Karpas-422 (cell line): ENCODE measurements at places on chromosomes 4 and X.

DNA sequence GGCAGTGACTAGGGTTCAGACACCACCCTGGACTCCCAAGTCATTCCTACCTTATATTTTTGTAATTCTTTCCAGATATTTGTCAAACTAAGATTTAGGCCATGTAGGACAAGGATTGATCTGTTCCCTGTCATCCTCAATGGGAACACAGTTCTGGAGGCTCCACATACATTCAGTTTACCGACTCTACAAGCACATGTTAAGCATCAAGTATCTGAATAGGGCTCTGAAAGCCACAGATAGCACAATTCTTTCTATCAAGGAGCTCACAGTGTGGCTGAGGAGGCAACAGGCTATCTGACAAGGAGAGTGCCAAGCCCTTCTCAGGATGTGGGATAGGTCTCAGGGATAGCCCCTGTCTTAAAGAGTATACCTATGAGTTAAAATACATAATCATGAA is 37.0 kb upstream of the CXCL8 start:
- no peak for DNase-seq

DNA sequence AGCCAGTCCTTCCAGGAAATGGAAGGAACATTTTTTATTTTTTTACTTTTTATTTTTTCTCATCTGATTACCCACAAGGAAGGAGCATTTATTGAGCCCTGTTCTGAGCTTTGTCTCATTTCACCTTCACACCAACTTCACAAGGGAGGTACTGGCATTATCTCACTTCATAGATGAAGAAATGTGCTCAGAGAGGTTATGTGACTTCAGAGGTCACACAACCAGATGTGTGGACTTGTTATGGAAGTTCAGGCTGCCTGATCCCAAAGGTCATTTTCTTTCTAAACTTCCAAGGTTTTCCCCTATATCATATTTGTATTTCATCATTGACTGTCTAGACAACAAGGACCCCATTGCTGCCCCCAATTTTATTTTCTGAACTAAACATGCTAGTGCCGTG is 160.3 kb downstream of the DCLK2 start:
- no peak for DNase-seq

- DNase-seq = no peak
These were observed 117.9 kb downstream of the CEP44 start for GRCh38 chr4:174401471-174402130.

DNA sequence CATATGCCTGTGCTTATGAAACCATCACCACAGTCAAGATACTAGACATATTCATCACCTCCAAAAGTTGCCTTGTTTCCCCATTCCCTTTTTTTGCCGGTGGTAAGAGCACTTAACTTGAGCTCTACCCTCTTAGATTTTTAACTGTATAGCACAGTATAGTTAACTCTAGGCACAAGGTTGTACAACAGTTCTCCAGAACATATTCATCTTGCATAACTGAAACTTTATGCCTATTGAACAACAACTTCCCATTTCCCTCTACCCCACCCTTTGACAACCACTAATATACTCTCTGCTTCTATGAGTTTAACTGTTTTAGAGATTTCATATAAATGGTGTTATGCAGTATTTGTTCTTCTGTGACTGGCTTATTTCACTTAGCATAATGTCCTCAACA is 119.3 kb downstream of the ASB9 start:
- DNase-seq = peak; percentile 19

DNA sequence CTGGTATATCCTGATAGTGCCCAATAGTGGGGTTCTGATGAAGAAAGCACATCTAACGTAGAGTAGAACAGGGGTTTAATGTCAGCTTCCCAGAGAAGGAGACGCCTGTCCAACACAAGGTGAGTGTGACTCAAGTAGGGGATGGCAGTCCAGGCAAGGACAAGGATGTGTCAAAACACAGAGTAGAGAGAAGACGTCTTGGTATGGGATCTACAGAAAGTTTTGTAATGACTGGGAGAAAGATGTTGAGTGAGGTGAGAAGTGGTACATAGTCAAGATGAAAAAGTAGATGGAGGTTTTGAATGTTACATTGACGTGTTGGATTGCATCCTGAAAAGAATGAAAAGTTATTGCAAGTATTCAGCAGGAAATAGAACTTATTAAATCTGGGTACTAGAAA is 124.4 kb downstream of the TMA16 start:
- DNase-seq = no peak

DNA sequence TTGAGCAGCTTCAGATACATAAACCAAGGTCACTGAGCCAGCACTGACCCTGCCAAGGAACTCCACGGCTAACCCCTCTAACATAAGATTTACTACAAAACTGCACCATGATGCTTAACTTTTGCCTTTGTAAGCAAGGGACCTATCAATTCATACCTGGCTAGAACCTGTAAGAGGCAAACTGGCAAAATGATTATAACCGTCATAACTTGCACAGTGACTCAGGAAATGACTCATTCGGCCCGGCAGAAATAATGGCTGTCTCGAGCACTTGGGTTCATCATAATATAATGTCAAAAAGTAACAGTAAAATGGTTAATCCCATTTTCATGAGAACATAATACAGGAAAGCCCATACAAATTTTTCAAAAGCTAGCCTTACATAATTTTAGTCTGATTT is 17.2 kb downstream of the RASGEF1B start:
- DNase-seq = no peak

- no peak for DNase-seq
These were observed 253.4 kb downstream of the MAPK10 start for GRCh38 chr4:86106475-86106874.

- DNase-seq = no peak
These were observed 113.9 kb downstream of the DRD5 start for GRCh38 chr4:9895333-9895705.

DNA sequence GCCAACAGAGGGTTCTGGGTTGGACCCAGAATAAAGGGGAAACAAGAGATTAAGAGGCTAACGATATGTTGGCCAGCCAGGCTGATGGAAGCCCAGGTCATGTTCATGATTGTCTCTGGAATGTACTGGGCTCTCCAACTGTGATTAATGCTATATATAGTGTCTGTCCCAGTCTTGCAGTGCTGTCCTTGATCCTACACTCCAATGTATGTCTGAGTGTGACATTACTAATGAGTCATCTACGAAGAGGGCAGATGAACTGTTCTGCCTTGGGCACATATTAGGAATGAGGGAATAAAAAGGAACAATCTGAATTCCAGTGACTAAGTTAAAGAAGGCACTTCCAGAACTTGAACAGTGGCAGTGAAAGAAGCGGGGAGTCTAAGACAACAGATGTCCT is 142.1 kb downstream of the PDGFRA start:
- no peak for DNase-seq

GRCh38 chrX:100379388-100379986 is 30.6 kb downstream of the PCDH19 start:
- DNase-seq = peak; percentile 67

DNA sequence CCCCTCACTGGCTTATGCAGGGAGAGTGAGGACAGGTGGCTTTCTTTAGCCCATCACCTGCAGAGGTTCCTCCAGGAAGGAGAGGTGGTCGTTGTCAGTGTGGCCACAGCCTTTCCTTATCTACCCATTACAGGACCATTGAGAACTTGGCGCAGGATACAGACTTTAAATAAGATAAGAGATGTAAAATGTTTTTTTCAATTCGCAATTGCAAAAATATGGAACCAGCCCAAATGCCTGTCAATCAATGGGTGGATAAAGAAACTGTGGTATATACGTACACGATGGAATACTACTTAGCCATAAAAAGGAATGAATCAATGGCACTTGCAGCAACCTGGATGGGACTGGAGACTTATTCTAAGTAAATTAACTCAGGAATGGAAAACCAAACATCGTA is 6.9 kb upstream of the RNF175 start:
- DNase-seq = no peak

GRCh38 chr4:169270810-169271691 is at the start of gene SH3RF1:
Gene SH3RF1 (minus strand): TSS chr4:169270956. CDS start chr4:169269212, 1,744 bp downstream.
- DNase-seq = peak; percentile 46

GRCh38 chr4:77629885-77630284 is 24.3 kb downstream of the CXCL13 start:
- no peak for DNase-seq

DNA sequence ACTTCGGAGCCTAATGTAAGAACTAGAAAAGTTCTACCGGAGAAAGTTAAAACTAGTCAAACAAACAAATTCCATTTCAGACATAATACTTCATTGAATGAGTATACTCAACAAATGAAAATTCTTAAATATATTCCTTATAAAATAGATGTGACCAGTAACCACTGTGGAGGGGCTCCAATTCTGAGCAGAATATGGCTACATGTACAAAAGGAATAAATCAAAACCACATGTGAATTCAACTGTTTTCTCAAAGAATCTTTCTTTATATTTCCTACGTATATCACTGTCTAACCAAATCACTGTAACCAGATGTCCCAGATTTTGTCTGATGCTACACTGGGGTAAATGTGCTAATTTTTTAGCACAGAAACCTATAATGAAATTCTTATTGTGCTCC is 49.0 kb downstream of the HTN1 start:
- no peak for DNase-seq

- no peak for DNase-seq
These were observed 1597.1 kb downstream of the ADGRL3 start for GRCh38 chr4:62797221-62797620.

GRCh38 chrX:78957049-78957767 is 12.0 kb downstream of the P2RY10 start:
- DNase-seq = no peak

GRCh38 chr4:166482758-166483157 is 609.7 kb downstream of the TLL1 start:
- no peak for DNase-seq
